ENCODE measurements at places on chromosomes 13 and 19. TPM values are rescaled to one million over a fixed set of nuclear protein-coding genes. Genes with fewer than 3 reads are reported as not detected.

The MBD3L2 gene
- total RNA-seq, result not detected

GRCh38 chr19:56341948-56342347, 27.3 kb upstream of the ZSCAN5A start:
- no peaks in the 10 kb centered on the region for H3K4me1 ChIP-seq
- no peaks in the 10 kb centered on the region for H3K27me3 ChIP-seq
- no peak for DNase-seq
- H3K36me3 ChIP-seq, result no peaks in the 10 kb centered on the region
- H3K27ac ChIP-seq, result no peak overlapping the region

DNA sequence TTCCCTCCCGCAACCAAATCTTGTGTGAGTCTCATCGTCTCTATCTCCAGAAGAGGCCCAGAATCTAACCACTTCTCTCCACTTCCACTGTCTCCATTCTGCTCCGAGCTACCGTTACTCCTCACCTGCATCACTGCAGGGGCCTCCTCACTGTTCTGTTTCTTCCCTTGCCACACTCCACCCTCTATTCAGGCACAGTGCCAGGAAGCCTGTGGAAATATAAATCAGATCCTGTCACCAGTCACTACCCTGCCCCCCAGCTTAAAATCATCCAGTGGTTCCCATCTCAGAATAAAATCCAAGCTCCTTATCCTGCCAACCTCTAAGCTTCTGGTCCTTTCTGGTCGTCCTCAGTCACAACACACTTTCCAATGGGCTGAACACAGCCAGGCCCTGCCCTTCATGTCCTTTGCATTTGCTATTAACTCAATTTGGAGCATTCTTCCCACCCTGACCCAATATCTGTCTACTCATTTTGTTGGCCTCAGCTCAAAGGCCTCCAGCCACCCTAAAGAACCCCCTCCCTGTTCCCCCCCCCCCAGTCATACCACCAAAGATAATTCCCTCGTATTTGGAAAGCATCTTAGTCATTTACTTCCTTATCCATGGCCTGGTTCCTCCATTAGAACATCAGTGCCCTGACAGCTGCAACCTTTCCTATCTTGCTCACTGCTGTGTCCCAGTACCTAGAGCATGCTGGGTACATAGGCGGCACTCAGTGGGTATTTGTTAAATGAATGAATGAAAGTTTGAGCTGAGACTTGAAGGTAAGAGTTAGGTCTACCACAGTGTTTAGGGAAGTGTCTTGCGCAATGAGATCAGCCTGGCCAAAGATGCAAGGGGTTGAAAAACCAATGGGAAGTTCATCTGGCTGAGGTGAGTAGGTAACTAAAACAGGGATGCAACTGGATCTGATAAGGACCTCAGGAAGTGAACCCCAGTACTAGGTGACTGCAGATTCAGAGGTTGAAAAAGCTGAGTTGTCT, 24.4 kb downstream of the ZNF175 start:
- H3K27ac ChIP-seq, result no peak overlapping the region
- no peaks in the 10 kb centered on the region for H3K36me3 ChIP-seq
- no peak for DNase-seq

DNA sequence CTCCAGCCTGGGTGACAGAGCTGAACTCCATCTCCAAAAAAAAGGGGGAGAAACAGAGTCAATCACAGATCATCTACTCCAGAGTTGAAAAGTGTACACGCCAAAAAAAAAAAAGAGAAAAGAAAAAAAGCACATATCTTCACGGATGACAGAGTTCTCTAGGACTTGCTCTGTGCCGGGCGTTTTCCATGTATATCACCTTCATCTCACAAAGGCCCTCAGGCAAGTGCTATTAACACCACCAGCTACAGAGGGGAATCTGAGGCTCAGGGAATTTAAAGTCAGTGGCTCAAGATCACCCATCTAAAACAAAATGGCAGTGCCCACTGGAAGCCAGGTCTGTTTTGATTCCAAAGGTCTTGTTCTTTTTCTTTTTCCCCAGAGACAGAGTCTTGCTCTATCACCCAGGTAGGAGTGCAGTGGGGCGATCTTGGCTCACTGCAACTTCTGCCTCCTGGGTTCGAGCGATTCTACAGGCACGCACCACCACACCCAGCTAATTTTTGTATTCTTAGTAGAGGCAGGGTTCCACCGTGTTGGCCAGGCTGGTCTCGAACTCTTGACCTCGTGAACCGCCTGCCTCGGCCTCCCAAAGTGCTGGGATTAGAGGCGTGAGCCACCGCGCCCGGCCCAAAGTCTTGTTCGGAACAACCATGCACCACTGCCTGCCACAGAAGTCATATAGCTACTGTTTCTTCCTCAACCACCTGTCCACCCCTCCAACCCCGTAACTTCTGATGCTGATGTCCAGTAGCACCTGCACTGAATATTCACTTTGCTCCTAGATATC, 42.2 kb downstream of the SAE1 start:
- no peak overlapping the region for H3K4me3 ChIP-seq
- H3K27me3 ChIP-seq, result no peaks in the 10 kb centered on the region

DNA sequence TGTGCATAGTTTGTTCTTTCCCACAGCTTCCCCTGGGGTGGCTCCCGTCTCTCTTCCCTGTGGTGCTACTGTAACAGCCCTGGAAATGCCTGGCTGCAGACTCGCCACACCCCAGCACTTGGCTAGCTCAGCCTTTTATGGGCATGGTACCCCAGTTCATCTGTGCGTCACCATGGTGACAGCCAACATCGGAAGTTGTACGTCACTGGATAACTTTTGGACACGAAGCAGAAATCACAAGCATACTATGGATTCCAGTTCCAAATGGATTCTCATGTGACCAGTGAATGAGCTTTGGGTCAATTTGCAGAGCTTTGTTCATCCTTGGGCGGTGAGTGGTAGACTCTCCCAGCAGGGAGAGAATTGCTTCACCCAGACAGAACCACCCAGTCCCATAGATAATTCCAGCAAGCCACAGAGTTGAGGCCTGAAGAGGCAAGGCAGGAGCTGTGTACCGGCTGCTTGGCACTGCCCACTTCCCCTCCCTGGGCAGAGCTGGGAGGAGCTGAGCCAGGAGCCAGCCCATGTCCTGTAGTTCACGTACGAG, 54.4 kb downstream of the COL4A2 start:
- no peak overlapping the region for H3K4me3 ChIP-seq
- peak overlapping the region; percentile 57 for H3K27ac ChIP-seq
- peaks cover 3% of the 10 kb centered on the region for H3K36me3 ChIP-seq
- DNase-seq, result peak; percentile 79

All from psoas muscle (tissue), 8 donors.